Stomach (tissue), 19 donors: ENCODE measurements at places on chromosomes 13 and 19. TPM values are rescaled to one million over a fixed set of nuclear protein-coding genes. Genes with fewer than 3 reads are reported as not detected.

DNA sequence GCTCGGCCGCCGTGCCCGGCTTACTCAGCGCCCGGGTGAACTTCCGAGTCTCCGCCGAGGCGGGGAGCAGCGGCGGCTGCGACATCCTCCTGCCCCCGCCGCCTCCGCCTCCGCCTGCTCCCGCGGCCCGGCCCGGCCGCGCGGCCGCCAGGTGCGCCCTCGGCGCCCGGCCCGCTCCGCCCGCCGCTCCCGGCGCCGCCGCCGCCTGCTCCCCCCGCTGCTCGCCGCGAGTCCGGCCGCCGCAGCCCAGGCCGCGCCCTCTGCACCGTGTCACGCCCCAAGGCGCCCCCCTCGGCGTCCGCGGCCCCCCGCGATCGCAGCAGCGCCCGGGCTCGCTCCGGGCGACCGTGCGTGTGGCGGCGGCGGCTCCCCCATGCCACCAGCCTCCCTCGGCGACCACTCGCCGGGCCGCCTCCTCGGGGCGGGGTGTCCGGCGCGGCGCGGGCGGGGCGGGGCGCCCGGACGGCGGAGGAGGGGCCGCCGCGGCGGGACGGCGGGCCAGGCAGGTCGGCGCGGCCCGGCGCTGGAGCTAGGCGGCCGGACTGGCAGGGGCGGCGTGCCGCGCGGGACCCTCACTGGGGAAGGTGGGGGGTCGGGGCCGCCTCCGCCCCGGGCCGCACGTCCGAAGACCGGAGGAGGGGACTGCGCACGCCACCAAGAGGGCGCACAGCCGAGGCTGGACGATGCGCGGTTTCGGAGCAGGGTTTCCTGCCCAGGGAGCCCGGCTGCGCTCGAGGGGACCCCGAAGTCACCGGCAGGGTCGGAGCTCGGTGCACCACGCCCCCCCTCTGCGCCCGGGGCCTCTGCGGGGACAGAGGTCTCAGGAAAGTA, 108.6 kb upstream of the DOCK9 start:
- H3K27me3 ChIP-seq: no peaks in the 10 kb centered on the region
- H3K4me3 ChIP-seq: peak overlapping the region; percentile 81
- peak; percentile 87 for DNase-seq
- H3K4me1 ChIP-seq: peaks cover 35% of the 10 kb centered on the region
- no peaks in the 10 kb centered on the region for H3K36me3 ChIP-seq

- peaks cover 31% of the 10 kb centered on the region for H3K4me1 ChIP-seq
- no peaks in the 10 kb centered on the region for H3K36me3 ChIP-seq
- H3K4me3 ChIP-seq: no peak overlapping the region
- H3K27me3 ChIP-seq: peaks cover 100% of the 10 kb centered on the region
Measured at GRCh38 chr19:55441319-55441691, 1.8 kb downstream of the SHISA7 start.

GRCh38 chr19:55228403-55229031, at the start of gene TMEM86B:
Gene TMEM86B (minus strand): TSS chr19:55228763. CDS start chr19:55228741, 22 bp downstream.
- H3K4me1 ChIP-seq: peaks cover 26% of the 10 kb centered on the region
- H3K27me3 ChIP-seq: no peaks in the 10 kb centered on the region
- H3K27ac ChIP-seq: peak within 1 kb of the TSS; percentile 58

GRCh38 chr13:110300090-110300815, 6.7 kb downstream of the COL4A1 start:
- no peaks in the 10 kb centered on the region for H3K27me3 ChIP-seq
- DNase-seq: no peak
- H3K4me1 ChIP-seq: peaks cover 40% of the 10 kb centered on the region
- H3K4me3 ChIP-seq: no peak overlapping the region

- H3K36me3 ChIP-seq: no peaks in the 10 kb centered on the region
- no peaks in the 10 kb centered on the region for H3K27me3 ChIP-seq
- no peak for DNase-seq
- H3K27ac ChIP-seq: peak overlapping the region; percentile 60
- H3K4me1 ChIP-seq: peaks cover 30% of the 10 kb centered on the region
Measured at GRCh38 chr13:43268632-43269031, 245.2 kb downstream of the DNAJC15 start.

GRCh38 chr13:113062691-113063090, 42.9 kb upstream of the F7 start:
- H3K4me1 ChIP-seq: no peaks in the 10 kb centered on the region
- no peak overlapping the region for H3K27ac ChIP-seq
- no peaks in the 10 kb centered on the region for H3K27me3 ChIP-seq
- peaks cover 50% of the 10 kb centered on the region for H3K36me3 ChIP-seq

DNA sequence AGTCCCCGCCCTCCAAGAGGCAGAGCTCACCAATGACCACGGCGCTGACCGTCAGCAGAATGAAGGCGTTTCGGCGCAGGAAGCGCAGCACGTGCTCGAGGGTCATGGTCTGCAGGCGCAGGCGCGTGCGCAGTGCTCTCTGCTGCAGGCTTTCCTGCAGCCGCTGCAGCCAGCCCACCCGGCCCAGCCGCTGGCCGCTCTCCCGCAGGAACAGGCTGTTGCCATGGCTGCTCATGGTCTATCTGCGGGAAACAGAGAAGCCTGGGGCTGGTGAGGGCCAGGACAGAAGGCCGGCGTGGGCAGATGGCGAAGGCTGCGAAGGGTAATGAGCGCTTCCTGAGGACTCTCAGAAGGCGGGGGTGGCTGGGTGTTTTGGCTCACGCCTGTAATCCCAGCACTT, 7.0 kb downstream of the SLC1A6 start:
- no peak for DNase-seq
- H3K36me3 ChIP-seq: no peaks in the 10 kb centered on the region
- no peak overlapping the region for H3K4me3 ChIP-seq
- H3K27ac ChIP-seq: no peak overlapping the region
- H3K27me3 ChIP-seq: peaks cover 45% of the 10 kb centered on the region

GRCh38 chr19:12564016-12564664, 12.9 kb upstream of the ZNF564 start:
- peak; percentile 92 for DNase-seq
- no peak overlapping the region for H3K27ac ChIP-seq
- H3K4me1 ChIP-seq: peaks cover 8% of the 10 kb centered on the region
- H3K4me3 ChIP-seq: no peak overlapping the region

DNA sequence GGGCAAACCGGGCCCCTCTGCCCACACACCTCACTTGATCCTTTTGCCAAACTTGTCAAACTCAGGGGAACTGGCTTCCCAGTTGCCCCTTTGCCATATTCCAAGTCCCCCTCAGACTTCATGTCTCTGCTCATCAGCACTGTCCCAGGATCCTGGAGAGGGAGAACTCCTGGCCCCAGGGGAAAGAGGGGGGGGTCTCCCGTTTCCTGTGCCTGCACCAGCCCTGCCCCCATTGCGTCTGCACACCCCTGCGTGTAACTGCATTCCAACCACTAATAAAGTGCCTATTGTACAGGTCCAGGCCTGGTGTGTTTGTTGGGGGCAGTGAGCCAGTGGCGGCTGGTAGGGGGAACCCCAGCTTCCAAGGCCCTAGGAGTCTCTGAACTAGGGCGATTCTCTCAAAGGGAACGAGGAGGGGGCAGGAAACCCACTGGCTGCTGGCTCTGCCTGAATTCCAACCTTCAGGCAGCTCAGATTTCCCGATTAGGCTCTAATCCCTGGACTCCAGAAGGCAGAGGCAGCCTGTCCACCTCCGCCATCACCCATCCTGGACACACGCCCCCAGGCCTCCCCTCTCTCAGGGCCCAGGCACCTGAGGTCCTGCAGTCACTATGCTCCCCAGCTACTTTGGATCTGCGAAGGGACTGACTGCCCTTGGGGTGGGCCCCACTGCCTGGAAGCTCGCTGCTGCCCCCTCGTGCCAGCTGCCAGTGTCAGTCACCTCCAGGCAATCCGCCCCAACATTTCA, 9.7 kb upstream of the ILF3 start:
- H3K4me1 ChIP-seq: peaks cover 17% of the 10 kb centered on the region
- peak overlapping the region; percentile 49 for H3K27ac ChIP-seq
- H3K36me3 ChIP-seq: peaks cover 47% of the 10 kb centered on the region
- H3K4me3 ChIP-seq: no peak overlapping the region
- no peaks in the 10 kb centered on the region for H3K27me3 ChIP-seq
- peak; percentile 95 for DNase-seq

GRCh38 chr19:42113641-42114348, 18.5 kb downstream of the POU2F2 start:
- H3K4me3 ChIP-seq: no peak overlapping the region
- no peaks in the 10 kb centered on the region for H3K27me3 ChIP-seq
- no peak for DNase-seq

DNA sequence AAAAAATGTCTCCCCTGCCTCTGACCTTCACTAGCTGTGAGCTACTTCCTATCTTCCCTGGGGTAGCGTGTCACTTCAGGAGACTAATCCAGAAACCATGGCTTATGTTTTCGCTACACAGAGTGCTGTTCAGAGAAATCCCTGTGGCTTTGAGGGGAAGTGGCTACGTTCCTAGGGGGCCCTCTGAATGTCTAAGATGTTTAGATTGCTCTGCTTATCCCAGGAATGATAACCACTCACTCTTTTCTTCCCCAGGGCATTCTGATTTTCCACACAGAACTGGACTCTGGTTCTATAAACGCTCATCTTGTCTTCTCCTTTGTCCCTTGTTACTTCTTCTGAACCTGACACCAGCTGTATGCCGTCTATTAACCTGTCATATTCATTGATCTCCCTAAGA, 572.5 kb downstream of the OLFM4 start:
- H3K27ac ChIP-seq: no peak overlapping the region
- no peak for DNase-seq
- H3K36me3 ChIP-seq: no peaks in the 10 kb centered on the region
- H3K4me3 ChIP-seq: no peak overlapping the region

DNA sequence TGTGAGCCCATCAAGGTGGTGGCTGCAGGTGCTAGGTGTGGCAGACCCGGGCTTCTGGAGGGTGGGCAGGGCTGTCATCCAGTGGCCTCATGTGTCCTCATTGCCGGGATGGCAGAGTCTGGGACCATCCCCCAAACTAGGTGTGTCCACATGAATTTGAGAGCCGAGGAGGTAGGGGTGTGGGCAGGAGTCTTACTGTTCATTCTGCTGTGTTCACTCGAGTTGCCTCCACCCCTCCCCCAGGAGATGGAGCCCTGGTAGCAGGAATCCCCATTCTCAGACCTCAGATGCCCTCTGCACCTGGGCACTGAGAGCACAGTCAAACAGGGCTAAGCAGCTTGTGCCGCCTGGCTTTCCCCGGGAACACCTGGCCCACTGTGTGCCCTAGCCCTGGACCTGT, 22.4 kb downstream of the NAXD start:
- H3K27me3 ChIP-seq: no peaks in the 10 kb centered on the region
- H3K27ac ChIP-seq: no peak overlapping the region
- H3K4me1 ChIP-seq: no peaks in the 10 kb centered on the region
- no peak overlapping the region for H3K4me3 ChIP-seq

DNA sequence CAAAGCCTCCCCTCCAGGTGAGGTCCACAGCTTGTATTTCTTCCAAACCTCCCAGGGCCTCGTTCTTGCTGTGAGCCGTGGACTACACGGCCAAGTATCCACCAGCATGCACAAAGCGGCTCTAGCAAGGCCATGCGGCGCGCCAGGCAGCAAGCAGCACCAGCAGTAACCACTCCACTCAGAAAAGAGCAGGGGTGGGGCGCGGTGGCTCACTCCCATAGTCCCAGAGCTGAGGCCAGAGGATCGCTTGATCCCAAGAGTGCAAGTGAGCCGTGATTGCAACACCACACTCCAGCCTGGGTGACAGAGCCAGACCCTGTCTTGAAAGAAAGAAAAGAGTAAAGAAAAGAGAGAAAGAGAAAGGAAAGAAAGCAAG, 4.7 kb downstream of the CCDC8 start:
- H3K36me3 ChIP-seq: no peaks in the 10 kb centered on the region
- DNase-seq: peak; percentile 48

CEACAM4 gene
- not detected for total RNA-seq

LILRB2 gene
- 0.87 TPM for total RNA-seq
